ENCODE measurements at places on chromosomes 5 and 9.

GRCh38 chr9:134700636-134701350, 59.2 kb downstream of the COL5A1 start:
- DNase-seq = no peak

- DNase-seq = no peak
Observed at GRCh38 chr9:2231101-2231500, 216.0 kb downstream of the SMARCA2 start.

DNA sequence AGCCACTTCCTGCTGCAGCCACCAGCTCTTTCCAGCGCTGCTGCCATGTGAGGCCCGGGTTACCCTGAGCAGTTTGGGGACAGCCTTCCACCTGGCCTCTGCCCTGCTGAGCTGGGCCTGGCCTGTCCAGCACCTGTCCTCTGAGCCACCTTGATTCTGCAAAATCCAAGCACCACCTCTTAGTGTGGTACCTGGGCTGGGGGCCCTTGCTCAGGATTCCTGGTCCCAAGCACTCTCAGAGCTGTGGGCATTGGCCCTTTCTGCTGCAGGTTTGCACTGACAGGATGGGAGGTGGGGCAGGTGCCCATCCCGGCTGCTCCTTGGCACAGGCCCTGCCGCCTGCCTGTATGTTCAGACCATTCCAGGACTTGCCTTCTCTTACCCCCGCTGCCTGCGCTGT, 309.2 kb upstream of the IRX4 start:
- peak; percentile 27 for DNase-seq

DNA sequence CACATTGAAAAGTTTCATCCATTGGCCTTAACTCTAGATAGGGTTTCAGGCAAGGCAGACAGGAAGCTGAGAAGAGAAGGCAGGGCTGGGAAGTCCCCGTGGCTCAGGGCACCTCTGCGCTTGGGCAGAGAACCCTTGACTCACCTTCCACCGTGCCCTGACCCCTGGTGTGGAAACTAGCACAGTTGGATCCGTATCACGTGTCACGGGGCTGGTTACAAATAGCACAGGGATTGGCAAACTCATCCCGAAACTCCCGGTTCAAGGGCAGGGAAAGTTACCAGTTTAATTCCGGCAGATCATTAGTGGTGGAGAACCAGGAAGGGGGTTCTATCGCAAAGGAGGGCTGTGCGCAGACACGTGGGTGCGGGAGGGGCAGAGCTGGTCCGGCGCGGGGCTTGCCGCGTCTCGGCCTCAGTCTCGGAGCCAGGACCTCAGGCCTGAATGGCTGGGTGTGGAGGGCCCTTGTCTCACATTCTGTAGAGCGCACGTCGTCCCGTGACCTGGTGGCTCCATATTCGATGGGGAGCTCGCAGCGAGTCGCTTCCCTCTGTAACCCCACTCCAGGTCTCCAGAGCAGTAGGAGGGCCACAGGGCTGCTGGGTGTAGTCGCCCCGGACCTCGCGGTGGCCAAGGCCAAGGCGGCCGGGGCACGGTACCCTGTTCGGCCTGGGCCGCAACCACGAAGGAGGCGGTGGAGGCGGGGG, 771 bp upstream of the TMEM171 start:
- DNase-seq = no peak

GRCh38 chr9:79684711-79685575, 113.2 kb downstream of the TLE4 start:
- no peak for DNase-seq

- DNase-seq = no peak
Observed at GRCh38 chr5:143142596-143143435, 260.7 kb downstream of the NR3C1 start.

- no peak for DNase-seq
Observed at GRCh38 chr5:139287890-139288635, 5.5 kb upstream of the MATR3 start.

DNA sequence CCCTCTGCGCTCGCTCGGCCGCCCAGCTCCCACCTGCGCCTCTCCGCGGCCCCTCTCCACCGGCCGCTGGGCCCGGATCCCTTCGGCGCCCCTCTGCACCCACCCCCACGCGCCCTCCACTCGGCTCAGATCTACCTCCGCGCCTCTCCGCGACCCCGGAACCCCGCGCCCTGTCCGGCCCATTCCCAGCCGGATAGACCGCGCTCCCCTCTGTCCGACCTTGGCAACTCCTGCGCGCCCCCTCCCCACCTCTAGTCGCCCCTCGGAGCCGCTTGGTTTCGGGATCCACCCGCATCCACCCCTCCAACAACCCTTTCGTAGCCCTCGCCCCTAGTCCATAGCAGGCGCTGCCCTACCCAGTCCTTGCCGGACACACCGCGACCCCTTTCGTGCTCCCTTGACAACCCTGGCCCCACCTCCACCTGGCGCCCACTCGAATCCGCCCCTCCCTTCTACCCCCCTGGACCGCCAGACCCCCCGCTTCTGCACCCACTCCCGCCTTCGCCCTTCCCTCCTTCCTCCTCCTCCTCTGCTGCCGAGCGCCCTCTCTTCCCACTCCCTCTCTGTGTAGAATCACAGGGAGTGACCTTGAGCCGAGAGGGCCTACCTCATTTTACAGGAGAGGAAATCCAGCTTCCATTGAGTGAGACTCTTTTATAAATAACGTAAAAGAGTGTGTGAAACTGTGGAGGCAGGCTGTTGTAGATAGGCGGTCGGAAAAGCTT, 525 bp upstream of the AK3 start:
- peak; percentile 60 for DNase-seq

GRCh38 chr5:38249812-38250211, 8.5 kb upstream of the EGFLAM start:
- no peak for DNase-seq

GRCh38 chr5:1388383-1388967, 43.6 kb upstream of the CLPTM1L start:
- no peak for DNase-seq

DNA sequence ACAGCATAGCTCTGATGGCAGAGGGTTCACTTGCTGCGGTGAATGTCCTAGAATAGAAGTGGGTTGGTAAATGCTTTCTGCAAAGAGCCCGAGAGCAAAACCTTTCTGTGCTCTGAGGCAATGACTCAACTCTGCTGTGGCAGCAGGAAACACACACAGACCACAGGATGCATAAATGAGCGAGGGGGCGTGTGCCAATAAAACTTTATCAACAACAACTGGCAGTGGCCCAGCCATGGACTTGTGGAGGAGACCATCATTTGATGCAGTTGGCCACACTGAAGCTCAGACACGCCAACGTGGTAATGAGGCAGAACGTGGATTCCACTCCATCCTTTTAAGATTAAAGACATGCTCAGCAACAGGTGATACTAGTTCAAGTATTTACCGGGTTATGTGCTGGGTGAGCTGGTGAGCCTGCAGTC, 6.8 kb downstream of the MRPL36 start:
- DNase-seq = no peak

DNA sequence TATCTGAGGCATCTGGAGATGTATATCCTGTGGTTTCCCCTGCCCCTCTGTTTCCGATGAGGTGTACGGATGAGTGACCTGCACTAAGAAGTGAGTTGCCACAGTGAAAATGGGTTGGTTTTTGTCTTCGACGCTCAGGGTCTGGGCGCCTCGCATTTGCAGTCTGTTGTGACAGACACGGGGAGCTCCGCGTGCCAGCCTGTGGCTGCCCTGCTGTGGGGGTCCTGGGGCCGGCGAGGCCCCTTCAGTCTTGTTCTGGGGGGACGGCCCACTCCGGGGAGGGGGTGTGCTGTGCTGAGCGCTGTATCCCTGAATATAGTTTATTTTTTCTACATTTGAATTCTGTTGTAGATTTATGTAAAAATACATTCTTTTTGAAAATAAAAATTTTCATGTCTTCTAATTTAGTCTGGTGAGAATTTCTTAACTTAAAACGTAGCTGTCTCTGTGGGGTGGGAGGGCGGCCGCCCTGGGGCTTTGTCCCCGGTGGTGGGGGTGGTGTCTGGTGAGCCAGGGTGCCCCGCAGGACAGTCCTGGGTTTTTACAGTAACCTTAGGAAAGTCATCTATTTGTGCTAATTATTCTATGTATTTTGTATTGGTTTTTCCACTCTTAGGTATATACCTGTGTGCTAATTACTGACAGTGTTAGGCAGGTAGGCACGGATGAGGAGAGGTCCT, 4.7 kb downstream of the RNU6ATAC start:
- no peak for DNase-seq

- DNase-seq = no peak
Observed at GRCh38 chr5:159906463-159906862, 9.8 kb upstream of the ADRA1B start.

DNA sequence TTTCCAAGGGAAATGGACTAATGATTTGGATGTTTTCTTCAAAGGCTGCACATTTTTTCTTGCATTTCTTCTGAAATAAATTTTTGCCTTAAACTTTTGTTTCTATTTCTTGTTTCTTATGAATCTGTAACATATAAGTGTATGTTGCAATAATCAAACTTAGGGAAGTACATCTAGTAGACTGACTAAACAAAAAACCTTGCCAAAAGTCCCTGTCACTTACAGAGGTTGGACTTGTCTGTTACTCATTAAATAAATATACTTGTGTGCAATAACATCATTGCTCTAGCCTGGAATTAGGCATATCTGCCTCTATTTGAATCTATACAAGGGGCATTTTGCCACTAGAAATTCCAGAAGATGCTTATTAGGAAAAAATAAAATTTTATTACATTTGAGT, 56.6 kb downstream of the C6 start:
- DNase-seq = no peak

GRCh38 chr9:97906236-97906831, 16.0 kb downstream of the TRMO start:
- no peak for DNase-seq

GRCh38 chr5:40198736-40199135, 481.0 kb upstream of the PTGER4 start:
- no peak for DNase-seq

DNA sequence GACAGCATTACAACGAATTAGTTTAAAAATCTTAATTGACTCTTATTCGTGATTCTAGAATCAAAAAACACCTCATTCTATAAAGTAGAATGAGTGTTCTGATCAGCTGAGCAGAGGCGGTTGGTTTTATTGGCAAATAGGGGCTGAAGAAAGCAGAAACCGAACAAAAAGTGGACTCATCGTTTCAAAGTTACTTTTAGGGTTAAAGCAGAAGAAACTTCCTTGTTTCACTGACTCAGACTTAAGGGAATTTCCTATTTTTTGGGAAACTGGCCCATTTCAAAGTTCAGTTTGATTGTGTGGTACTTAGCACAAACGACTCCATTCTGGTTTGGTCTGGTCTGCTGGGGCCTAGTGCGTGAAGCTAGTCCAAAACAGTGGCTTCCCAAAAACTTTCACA, 862 bp upstream of the NDUFB6 start:
- no peak for DNase-seq

GRCh38 chr5:36417668-36418067, 116.0 kb upstream of the RANBP3L start:
- DNase-seq = no peak

GRCh38 chr5:66697796-66698564, 101.8 kb downstream of the MAST4 start:
- no peak for DNase-seq

- DNase-seq = no peak
Observed at GRCh38 chr9:132127888-132128534, 33.8 kb upstream of the NTNG2 start.

DNA sequence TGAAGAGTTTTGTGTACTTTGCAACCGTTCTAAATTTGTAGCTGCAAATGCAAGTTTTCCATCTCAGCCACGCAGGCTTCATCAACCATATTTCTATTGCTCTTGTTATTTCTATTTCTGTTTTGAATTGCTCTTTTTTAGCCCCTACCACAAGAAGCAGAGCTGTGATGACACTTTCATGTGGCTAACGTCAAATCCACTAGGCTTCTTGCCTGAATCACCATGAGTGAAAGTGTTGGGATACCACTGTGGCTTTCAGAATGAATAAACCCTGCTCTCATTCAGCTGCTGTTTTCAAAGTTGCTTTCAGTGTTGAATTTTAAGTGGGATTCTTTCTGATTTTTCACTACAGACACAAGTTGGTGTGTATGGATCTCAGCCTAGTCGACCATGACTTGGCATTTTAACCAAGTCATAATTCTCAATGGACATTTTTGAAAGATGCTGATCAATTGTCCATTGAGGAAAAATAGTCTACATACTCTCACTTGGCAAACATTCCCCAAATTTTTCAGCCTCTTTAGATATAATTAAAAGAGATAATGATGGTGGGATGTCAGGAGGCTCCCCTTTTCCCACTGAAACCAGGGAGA, 41.0 kb upstream of the MTAP start:
- no peak for DNase-seq

GRCh38 chr5:86977190-86977589, 290.5 kb upstream of the RASA1 start:
- no peak for DNase-seq

- DNase-seq = no peak
Observed at GRCh38 chr9:128696923-128697707, 5.2 kb upstream of the PKN3 start.

DNA sequence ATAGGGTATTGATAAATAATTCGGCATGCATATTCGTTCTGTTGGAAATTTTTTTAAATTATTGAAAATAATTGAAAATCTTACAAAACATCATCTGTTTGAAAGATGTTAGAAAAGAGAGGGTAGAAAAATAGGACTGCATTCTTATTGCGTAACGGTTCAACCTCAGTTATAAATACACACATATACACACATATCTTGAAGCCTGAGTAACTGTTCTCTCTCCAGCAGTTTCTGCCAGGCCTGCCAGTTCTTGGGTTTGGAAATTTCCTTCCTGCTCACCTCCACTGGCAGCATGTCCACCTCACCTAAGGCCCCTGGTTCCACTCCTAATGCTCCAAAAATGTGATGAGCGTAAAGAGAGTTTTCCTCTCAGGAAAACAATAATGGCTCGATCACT, 9.1 kb downstream of the SPATA31E1 start:
- DNase-seq = no peak

DNA sequence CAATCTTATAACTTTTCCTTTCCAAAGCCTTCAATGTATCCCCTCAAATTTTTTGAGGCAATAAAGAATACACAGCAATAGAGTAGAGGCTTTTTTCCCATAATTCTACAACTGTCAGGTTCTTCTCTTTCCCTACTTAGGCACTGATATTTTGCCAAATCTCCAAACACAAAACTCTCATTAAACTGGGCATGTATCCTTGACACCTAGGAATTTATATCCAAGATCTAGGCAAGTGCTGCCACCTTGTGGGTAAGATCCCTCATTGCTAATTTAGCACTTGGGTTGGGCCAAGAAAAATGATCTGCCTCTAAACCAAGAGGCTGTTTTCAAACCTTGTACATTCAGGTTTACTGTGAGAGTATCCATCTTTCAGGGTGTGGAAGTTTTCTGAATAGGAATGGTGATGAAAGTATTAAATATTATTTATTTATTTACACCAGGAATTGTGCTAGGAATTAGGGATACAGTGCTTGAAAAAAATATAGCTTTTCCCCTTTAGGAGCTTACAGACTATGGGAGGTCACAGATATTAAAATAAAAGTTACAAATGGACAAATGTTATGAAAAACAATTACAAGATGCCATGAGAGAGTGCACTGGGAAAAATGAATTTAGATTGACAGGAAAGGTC, 17.6 kb downstream of the TSTD2 start:
- DNase-seq = no peak

GRCh38 chr5:17426104-17426749, 71.8 kb upstream of the TAF11L2 start:
- DNase-seq = no peak
